ENCODE measurements at places on chromosomes 2 and 18.

- DNase-seq: no peak
These were observed 283.4 kb downstream of the CNTNAP5 start for GRCh38 chr2:124308319-124309062.

- DNase-seq: peak; percentile 25
These were observed 213.3 kb downstream of the FAM210A start for GRCh38 chr18:13513021-13513420.

DNA sequence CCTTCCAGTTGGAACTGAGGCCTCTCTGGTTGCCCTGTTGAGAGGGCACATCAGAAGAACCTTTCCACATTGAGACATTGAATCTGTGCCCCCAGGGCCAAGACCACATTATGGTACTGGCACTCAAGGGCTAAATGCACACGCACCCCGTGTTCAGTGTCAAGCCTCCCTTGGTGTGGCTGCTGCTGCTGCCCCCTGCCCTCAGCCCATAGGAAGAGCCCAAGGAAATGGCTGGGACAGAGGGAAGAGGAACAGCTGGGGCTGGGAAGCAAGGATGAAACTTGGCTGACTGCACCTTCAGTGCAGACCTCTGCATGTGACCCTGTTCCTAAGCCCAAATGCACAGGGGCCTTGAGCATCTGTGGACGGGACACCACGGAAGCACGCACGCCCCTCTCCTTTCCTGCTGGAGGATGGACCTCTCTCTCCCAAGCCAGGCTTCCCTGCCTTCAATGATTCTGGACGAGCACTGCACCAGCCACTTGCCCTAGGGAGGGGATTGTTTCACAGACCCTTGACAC, 40.2 kb downstream of the NIFK start:
- no peak for DNase-seq

- peak; percentile 52 for DNase-seq
These were observed 81.1 kb downstream of the RTP5 start for GRCh38 chr2:241950413-241951315.

DNA sequence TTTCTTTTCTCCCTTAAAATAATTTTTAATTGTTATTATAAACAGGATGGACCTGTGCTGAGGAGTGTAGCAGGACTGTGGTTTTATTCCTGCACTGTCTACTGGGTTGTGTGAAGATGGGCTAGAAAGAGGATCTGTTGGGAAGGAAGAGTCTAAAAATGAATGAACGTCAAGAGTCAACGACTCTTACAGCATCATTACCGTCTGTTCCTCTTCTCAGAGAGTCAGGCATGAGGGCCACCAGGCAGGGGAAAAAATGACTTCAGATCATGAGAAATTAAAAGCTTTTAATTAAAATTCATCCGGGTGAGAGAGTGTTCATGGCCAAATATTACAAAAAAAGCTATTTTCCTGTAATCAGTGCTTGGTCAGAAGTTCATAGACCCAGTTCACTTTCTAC, 32.6 kb downstream of the SRSF7 start:
- DNase-seq: no peak

GRCh38 chr2:198478361-198478760, 674.0 kb downstream of the PLCL1 start:
- DNase-seq: no peak

- no peak for DNase-seq
These were observed 126.4 kb downstream of the TXNL1 start for GRCh38 chr18:56511996-56512395.

DNA sequence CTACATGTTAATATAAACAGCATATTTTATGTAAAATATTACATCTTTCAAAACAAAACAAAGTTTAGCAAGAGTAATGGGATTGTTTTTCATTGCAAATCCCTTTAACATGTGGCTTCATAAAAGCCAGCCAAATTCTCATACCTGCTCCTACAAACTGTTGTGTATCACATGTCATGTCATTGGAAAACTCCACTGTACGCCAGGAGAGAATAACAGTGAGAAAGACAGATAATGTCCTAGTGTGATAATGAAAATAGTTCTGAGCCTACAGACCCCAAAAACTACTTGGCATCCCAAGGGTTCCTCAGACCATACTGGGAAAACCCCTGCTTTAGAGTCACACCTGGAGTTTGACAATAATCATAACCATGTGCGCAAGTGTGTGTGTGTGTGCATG, 182.7 kb upstream of the HNRNPA3 start:
- DNase-seq: no peak

DNA sequence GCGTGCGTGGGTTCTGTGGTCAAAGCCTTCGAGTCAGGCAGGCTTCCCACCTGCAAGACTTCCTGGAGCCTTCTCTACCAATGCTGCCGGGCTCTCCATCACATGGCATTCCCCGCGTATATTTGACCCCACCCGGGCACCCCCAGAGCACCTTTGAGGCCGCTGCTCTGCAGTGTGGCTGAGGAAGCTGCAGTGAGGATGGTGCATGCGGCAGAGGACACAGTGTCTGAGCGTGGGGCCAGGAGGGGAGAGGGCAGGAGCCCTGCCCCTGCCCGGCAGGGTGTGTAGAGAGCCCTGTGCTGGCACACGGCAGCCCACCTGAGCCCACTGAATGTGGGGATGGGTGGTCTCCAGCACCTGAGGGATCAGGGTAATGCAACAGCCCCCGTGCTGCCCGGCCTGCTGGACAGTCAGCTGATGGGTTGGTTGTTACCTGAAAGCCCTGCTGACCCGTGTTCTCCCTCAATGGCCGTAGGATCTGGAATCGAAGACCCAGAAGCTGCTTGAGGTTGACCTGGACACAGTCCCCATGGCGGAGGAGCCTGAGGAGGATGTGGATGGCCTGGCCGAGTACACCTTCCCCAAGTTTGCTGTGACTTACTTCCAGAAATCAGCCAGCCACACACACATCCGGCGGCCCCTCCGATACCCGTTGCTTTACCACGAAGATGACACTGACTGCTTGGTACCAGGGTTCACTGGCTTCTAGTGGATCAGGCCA, 36.8 kb upstream of the GPR17 start:
- no peak for DNase-seq

- peak; percentile 34 for DNase-seq
These were observed 1.1 kb upstream of the TACR1 start for GRCh38 chr2:75200140-75201096.

- peak; percentile 69 for DNase-seq
These were observed 20.2 kb downstream of the GATA6 start for GRCh38 chr18:22189449-22190166.

DNA sequence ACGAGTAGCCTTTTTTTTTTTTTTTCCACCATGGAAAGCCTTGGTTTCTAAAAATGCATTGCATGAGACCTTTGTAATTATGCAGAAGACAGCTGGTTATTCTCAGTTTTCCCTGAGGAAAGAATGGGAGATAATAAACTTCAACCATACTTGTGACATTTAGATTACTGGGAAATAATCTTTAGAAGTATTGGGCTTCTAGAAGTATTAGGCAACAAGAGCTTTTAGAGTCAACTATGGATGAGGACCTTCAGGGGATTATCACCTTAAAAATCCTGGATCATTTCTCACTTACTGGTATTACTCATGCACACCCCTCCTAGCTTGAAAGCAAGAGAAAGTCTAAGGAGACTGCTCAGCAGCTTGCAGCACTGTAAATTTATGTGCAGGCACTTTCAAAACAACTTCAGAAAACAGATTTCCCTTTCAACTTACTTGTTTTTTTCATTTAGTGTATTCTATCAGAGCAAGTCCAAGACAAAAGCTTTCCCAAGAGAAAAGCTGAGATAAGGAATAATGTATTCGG, 175.9 kb downstream of the NRXN1 start:
- DNase-seq: no peak

DNA sequence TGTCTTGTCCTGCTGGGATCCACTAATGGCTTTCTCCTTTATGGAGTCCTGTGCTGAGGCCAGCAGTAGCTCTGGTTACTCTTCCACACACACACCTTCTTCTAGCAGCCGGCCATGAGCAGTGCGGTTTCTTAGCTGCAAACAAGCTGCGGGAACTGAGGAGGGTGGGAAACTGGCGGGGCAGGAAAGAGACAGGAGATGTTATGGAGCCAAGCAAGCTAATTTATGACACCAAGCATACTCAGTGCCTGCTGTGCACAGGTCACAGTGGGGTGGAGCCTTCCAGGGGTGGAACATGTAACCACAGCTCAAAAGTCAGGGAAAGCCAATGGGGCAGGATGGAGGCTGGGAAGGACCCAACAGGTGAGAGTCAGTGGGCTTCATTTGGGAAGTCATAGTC, 180.8 kb downstream of the FAM210A start:
- no peak for DNase-seq

GRCh38 chr2:165294912-165295311, 55.7 kb downstream of the SCN2A start:
- no peak for DNase-seq

DNA sequence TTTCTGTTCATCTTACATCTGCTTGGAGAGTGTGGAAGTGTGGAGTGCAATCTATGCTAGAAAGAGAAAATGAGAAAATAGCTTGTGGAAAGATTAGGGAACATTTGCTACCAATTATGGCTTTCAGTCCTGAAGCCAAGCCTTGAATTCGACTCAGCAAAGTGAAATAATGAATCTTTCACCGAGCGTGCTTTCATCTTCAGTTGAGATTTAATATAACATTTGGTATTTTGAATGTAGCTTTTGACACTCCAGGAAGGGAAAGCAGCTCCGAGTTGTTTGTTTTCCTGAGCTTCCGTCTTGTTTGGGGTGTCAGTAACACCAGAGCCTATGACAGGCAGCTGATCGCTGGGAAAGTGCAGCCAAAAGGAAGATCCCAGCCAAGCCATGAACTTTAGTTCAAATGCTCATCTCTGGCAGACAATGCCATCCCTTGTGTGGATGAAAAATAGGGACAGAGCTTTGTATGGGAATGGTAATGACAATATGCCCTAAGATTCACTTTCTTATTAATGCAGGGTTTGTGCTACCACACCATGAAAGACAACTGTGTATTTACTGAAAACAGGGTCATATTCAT, 25.0 kb upstream of the PHLPP1 start:
- DNase-seq: no peak

GRCh38 chr2:192126912-192127311, 67.8 kb downstream of the TMEFF2 start:
- DNase-seq: no peak

- peak; percentile 63 for DNase-seq
These were observed 1.6 kb downstream of the IL1R1 start for GRCh38 chr2:102144128-102144527.

DNA sequence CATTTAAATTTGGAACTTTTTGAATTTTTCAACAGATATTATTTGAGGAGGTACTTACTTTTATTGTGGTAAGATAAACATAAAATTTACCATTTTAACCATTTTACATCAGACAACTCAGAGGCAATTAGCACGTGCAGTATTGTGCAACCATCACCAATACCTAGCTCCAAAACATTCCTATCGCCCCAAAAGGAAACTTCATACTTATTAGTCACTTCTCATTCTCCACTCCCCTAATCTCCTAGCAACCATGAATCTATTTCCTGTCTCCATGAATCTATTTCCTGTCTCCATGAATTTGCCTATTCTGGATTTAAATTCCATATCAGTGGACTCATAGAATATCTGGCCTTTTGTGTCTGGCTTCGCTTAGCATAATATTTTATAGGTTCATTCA, 69.9 kb upstream of the FAM136A start:
- DNase-seq: peak; percentile 84

Data from iris pigment epithelial cell (primary cell).